Adipose tissue (tissue), 3 donors: ENCODE measurements at places on chromosomes 7 and 10. TPM values are rescaled to one million over a fixed set of nuclear protein-coding genes. Genes with fewer than 3 reads are reported as not detected.

The UNCX gene
- polyA plus RNA-seq: not detected

The ADAM12 gene
- 1.0 TPM for polyA plus RNA-seq

The BAIAP2L1 gene
- 14.0 TPM for polyA plus RNA-seq

The STK32C gene
- 12.1 TPM for polyA plus RNA-seq

The TRIM50 gene
- polyA plus RNA-seq: 4.1 TPM

The KCNIP2 gene
- 219 TPM for polyA plus RNA-seq

The NYAP1 gene
- 0.68 TPM for polyA plus RNA-seq

The C10orf62 gene
- not detected for polyA plus RNA-seq

The CPA4 gene
- polyA plus RNA-seq: 0.98 TPM

The UFSP1 gene
- polyA plus RNA-seq: 6.2 TPM

The GBF1 gene
- polyA plus RNA-seq: 9.5 TPM

The EIF4H gene
- 193 TPM for polyA plus RNA-seq

The TDRD1 gene
- 0.11 TPM for polyA plus RNA-seq

The PNLIPRP2 gene
- 0.91 TPM for polyA plus RNA-seq

The INTS1 gene
- polyA plus RNA-seq: 54.7 TPM

The ACTL6B gene
- polyA plus RNA-seq: not detected

The INMT gene
- polyA plus RNA-seq: 4.8 TPM

The NEBL gene
- polyA plus RNA-seq: 1.2 TPM

The OR9A2 gene
- not detected for polyA plus RNA-seq

The ABCB4 gene
- not detected for polyA plus RNA-seq

The DLG5 gene
- polyA plus RNA-seq: 14.1 TPM

The TFPI2 gene
- polyA plus RNA-seq: 13.5 TPM

The ENKUR gene
- polyA plus RNA-seq: 0.16 TPM

The TAF3 gene
- polyA plus RNA-seq: 3.8 TPM

The OR2A1 gene
- polyA plus RNA-seq: not detected

The NPTX2 gene
- 3.3 TPM for polyA plus RNA-seq

The SMKR1 gene
- polyA plus RNA-seq: 2.0 TPM

The TMEM196 gene
- polyA plus RNA-seq: 0.29 TPM

The POLR2J2 gene
- polyA plus RNA-seq: 2.6 TPM

The DPYSL4 gene
- 0.54 TPM for polyA plus RNA-seq

The IL6 gene
- polyA plus RNA-seq: 80.3 TPM

The WDR86 gene
- polyA plus RNA-seq: 13.6 TPM

The CHST15 gene
- polyA plus RNA-seq: 11.0 TPM

The SMNDC1 gene
- polyA plus RNA-seq: 10.0 TPM

The CLCN1 gene
- polyA plus RNA-seq: not detected

The C10orf105 gene
- 0.19 TPM for polyA plus RNA-seq

The NPFFR1 gene
- polyA plus RNA-seq: 0.11 TPM

The ELN gene
- 142 TPM for polyA plus RNA-seq

The ZNF777 gene
- polyA plus RNA-seq: 8.1 TPM

The TET1 gene
- polyA plus RNA-seq: 0.21 TPM
